Right ventricle myocardium superior (tissue), 1 donor: ENCODE measurements at places on chromosomes 5 and 9.

- DNase-seq, result peak; percentile 76
Observed at GRCh38 chr9:93058355-93059010, at the start of gene SUSD3. Gene SUSD3 (plus strand): TSS chr9:93058701. CDS start chr9:93058743, 42 bp downstream.

GRCh38 chr9:122219856-122220672 is 8.7 kb downstream of the LHX6 start:
- DNase-seq, result no peak

DNA sequence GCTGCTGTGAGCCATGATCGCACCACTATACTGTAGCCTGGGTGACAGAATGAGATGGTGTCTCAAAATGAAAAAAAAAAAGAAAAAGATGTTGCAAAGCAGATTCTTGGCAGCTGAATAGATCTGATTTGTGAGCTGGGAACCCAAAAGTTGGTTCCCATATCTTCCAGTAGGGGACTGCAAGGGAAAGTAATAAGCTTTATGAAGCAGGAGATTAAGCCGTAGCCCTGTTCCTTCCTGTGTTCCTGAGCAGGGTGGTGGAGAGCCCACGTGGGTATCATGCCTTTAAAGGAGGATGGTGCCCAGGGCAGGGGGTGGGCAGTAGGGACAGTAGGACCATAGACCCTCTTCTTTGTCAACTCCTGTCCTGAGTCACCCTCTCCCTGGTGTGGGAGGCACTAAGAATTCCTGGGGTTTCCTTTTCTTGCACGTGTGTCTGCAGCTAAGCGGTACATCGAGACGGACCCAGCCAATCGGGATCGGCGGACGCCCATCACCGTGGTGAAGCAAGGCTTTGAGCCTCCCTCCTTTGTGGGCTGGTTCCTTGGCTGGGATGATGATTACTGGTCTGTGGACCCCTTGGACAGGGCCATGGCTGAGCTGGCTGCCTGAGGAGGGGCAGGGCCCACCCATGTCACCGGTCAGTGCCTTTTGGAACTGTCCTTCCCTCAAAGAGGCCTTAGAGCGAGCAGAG is 37.9 kb downstream of the STOM start:
- no peak for DNase-seq

- no peak for DNase-seq
Observed at GRCh38 chr9:105647595-105648349, 14.5 kb upstream of the TAL2 start.

DNA sequence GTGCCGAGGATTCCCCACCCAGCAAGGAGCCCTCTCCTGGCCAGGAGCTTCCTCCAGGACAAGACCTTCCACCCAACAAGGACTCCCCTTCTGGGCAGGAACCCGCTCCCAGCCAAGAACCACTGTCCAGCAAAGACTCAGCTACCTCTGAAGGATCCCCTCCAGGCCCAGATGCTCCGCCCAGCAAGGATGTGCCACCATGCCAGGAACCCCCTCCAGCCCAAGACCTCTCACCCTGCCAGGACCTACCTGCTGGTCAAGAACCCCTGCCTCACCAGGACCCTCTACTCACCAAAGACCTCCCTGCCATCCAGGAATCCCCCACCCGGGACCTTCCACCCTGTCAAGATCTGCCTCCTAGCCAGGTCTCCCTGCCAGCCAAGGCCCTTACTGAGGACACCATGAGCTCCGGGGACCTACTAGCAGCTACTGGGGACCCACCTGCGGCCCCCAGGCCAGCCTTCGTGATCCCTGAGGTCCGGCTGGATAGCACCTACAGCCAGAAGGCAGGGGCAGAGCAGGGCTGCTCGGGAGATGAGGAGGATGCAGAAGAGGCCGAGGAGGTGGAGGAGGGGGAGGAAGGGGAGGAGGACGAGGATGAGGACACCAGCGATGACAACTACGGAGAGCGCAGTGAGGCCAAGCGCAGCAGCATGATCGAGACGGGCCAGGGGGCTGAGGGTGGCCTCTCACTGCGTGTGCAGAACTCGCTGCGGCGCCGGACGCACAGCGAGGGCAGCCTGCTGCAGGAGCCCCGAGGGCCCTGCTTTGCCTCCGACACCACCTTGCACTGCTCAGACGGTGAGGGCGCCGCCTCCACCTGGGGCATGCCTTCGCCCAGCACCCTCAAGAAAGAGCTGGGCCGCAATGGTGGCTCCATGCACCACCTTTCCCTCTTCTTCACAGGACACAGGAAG is 120.2 kb downstream of the RGS3 start:
- no peak for DNase-seq

- no peak for DNase-seq
Observed at GRCh38 chr5:158838781-158839180, 260.9 kb downstream of the EBF1 start.

GRCh38 chr9:2059274-2059929 is 44.3 kb downstream of the SMARCA2 start:
- no peak for DNase-seq

DNA sequence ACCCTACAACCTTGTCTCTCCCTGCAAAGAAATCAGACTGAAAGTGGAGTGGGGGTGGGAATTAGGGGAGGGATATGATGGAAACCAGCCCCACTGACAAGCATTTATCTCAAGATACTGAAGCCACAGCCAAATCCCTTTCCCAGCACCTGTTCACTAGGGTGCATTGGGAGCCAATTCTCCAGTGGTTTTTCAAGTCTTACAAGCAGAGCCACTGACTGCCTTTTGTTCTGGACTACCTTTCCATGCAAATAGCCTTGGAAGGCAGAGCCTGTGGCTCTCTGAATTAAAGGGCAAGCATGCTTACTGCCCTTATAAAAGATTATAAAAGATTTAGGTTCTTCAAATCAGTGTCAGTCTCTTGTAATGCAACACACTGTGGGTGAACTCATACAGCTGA is 8.8 kb upstream of the GGTA1 start:
- DNase-seq, result no peak

GRCh38 chr5:134545070-134545868 is 19.8 kb downstream of the JADE2 start:
- DNase-seq, result peak; percentile 90
